ENCODE measurements at places on chromosomes 2 and 18.

DNA sequence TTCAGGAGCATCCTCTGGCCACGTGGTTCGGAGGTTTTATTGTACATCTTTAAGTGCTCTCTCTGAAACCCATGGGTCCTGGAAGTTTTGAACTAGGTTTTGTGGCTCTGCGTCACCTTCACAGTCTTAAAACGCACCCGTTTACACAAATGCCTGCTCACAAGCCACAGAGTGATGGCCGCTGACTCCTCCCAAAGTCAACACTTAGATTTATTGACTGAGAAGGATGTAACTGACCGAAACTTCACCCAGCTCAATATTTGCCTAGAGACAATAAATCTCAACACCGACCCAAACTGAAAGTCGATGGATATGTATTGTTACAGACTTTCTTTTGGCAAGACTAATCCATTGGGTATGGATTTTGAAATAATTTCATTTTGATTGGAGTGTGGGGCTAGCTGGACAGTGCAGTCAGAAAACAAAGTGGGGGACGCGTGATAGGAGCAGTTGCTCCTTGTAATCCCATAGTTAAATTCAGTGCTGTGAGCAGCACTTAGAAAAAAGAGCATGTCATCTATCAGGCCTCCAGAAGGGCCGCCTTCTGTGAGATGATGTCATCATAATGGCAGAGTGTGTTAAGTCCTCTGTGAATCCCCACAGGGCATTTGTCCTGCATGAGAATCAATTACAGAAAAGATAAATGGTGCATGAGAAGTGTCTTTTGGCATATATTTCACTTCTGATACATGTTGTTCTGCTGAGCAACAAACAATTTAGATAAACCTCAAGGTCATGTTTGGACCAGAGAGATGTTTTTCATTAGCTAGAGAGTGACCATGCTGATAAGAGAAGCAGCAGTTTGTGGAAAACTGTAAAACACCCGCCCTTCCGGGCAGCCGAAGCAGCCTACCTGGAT lies 183.7 kb downstream of the INO80D start:
- DNase-seq, result no peak

DNA sequence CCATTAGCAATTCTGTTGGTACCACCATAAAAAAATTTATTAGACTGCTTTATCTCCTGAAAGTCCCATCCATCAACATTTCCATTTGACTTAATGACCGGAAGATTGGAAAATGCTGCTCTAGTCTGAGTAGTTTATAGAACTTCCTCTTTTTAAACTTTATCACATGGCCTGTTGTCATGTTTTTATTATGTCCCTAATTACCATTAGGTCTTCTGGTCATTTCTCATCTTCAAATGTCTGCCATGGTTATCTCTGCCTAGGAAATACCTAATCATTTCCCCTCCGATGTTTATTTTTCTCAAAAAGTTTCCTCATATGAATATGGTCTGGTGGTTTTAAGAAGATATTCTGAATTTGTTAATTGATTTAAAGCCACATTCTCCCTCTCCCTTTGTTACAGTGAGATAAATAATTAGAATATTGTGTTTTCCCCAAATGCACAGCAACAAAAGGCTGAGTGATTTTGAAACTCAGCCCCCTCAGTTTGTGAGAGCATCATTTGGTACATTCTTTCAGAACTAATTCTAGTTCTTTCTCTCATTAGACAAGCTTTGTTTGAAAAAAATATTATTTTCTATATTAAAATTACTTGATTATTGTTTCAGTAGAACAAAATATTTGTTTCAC lies 317.1 kb upstream of the ST6GAL2 start:
- no peak for DNase-seq

DNA sequence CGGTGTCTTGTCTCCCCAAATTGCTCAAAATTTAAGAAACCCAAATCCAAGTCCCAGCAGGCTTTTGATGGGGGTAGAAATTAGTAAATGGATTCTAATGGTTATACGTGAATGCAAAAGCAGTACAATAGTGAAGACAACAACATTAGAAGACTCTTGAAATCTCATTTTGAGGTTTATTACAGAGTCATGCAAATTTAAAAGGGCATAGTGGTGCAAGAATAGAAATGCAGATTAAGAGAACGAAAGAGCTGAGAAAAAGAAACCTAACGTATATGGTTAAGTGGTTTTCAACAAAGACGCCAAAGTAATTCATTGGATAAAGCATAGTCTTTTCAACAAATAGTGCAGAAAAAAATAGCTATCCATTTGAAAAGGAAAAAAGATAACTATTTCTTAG lies 33.2 kb upstream of the CXXC1 start:
- no peak for DNase-seq

DNA sequence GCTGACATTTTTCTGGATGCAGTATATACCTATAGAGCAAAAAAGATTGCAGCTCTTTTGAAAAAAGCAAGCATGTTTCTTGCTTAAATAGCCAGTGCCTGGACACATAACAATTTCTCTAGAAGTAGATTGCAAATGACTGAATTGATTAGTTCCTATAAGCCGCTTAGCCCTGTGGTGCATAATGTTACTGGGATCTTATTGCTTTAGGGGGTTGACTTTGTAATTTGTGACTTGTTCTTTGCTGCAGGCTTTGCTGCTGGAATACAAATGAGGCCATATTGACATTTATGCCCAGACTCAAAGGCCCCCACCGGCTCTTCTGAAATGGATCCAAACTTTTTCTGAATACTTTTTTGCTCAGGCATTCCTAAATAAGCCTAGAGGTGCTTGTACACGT lies 182.6 kb downstream of the SH3BP4 start:
- no peak for DNase-seq

DNA sequence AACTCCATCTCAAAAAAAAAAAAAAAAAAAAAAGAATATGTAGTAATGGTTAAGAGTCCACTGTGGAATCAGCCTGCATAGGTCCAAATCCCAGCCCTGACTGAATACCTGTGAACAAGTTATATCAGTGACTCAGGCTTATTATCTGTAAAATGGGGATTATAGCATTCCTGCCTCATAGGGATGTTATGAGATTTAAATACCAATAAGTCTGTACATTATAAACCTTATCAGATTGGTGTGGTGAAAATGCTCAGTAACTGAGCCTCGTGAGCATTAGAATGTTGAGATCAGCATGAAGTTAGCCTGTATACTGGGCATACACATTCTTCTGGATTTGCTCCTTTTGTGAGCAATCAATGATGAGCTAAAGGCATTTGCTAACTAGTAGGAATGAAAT lies 3.0 kb upstream of the AMMECR1L start:
- DNase-seq, result no peak
